ENCODE measurements at places on chromosomes 12 and 14. TPM values are rescaled to one million over a fixed set of nuclear protein-coding genes. Genes with fewer than 3 reads are reported as not detected.

GRCh38 chr14:85250414-85251189 lies 279.3 kb upstream of the FLRT2 start:
- DNase-seq = peak; percentile 70

DNA sequence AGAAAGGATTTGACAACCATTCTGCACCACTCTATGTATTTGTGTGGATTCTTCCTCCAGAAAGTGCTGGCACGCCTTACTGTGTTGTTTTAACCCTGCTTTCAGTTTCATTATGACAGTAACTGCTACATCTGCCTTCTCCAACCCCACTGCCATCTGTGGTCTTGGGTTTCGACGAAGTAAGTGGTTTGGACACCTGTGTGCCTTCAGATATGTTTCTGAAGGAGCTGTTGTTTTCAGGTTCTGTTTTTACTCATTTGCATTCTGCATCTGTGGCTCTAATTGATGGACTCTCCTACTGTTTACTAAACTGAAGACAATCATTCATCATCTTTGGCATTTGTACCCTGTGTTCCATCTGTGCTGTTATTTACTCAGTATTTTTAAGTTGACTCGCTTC lies 4.1 kb downstream of the TSHR start:
- DNase-seq = no peak

- no peak for DNase-seq
Measured at GRCh38 chr12:120652656-120653435, 12.4 kb downstream of the CABP1 start.

DNA sequence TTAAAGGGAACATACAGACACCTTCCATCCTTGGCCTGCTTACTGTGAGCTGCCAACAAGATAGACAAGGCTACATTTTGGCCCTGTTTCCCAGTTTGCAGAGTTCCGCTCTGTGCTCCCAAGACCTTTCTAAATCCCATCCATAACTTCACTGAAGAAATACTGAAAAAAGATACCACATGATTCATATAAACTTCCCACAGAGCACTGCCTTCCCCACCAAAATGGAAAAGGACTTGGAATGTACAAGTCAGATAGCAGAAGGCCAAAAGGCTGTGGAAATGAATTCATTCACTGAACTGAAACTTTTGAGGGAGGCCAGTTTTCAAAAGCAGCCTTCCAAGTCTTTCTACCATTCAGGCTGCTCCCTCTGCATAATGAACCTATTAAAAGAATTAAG lies 29.6 kb downstream of the PDZRN4 start:
- no peak for DNase-seq

DNA sequence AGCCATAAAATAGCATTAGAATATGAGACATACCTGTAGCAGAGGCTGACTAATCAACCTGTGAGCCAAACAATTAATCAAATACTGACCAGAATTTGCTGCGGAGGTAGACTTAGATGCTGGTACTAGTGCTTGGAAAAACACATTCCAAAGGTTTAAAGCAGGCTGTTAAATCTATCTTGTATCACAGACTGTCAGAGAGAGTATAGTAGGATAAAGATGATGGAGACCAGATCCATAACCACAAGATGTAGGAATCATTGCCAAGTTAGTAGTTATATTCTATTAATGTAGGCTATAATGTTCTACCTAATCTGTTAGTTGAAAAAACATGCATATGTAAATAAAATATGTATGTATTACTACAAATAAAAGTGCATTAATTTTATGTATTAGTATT lies 726.2 kb downstream of the SLC6A15 start:
- no peak for DNase-seq

DNA sequence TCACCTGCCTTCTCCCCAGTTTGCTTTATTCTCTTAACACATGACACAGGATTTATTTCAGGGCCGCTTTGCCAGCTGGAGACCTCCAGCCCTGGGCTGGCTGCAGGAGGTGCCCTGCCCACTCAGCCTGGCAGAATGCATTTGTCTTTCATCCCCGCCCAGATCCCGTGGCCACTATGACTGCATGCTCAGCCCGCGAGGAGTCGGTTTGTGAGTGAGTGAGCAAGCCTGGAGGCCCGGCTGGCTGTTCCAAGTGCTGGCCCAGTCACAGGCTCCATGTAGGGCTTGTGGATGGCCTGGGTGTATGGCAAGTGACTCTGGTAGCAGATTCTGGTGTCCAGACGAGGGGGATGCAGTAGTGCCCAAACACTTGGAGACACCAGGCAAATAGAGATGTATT lies 2.1 kb downstream of the TDP1 start:
- no peak for DNase-seq

DNA sequence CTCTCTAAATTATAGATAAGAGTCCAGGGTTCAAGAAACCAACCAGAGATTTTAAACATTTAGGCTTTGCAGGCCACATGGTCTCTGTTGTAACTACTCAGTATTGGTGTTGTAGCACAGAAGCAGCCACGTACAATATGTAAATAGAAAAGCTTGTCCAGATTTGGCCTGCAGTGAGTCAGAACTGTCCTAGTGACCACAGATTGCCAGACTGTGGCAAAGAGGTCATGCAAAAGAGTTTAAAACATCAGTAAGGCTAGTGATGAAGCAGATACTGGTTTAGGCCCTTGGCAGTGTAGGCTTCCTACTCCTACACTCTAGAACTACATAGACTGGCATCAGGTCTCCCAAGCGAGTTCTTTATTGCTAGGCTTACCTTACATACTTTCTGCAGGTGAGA lies 117.6 kb upstream of the GARIN6 start:
- DNase-seq = no peak

DNA sequence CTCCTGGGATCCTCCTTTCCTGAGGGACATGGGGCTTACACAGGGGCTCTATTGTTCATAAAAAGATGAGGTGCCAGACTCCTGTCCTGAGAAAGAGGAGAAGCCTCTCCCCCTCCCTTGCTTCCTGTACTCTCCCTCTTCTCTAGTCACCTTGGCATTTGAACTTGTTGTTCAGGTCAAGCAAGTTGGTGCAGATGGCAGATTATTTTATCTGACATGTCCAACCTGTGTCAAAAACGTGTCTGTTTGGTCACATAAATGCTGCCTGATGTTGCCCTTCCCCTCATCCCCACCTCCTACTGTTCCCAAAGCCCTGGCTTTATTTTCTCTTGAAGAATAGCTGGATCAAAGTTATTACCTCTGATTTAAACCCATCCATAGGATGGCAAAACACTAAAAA lies 154.8 kb downstream of the TMX1 start:
- DNase-seq = no peak

DNA sequence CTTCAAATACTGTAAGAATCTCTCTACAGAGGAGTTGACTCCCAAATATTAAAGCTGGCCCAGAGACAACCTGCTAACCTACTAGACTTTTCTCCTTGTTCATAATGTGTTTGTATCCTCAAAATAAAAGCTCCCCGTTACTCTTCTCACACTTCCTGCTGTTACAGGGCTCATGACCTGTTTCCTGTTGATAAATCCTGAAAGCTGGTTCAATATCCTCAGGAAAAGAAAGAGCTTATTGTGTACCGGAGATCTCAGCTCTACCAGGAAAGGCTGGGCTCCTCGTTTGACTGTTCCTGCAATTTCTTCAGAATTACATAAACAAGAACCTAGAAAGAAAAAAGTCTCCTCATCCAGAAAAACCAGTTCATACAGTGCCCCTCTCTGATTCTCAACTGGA lies 30.8 kb downstream of the CLEC1A start:
- no peak for DNase-seq

GRCh38 chr14:93997916-93998870 lies 1.1 kb downstream of the CCDC197 start:
- DNase-seq = peak; percentile 50

DNA sequence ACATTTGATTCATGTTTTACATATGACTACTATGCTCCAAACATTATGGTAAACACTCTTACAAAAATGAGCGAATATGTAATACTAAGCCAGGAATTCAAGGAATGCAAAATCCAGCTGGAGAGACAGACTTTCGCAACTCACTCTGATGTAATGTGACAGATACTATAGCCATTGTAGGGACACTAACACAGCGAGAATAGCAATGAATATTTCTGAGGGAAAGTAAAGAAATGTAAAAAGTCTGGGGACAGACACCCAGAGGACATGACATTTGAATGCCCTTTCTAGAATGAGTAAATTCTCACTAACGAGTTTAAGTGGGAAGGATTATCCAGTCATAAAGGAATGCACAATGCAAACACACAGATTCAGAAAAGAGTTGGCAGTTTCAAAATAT lies 121.9 kb downstream of the PIK3C2G start:
- DNase-seq = peak; percentile 64

DNA sequence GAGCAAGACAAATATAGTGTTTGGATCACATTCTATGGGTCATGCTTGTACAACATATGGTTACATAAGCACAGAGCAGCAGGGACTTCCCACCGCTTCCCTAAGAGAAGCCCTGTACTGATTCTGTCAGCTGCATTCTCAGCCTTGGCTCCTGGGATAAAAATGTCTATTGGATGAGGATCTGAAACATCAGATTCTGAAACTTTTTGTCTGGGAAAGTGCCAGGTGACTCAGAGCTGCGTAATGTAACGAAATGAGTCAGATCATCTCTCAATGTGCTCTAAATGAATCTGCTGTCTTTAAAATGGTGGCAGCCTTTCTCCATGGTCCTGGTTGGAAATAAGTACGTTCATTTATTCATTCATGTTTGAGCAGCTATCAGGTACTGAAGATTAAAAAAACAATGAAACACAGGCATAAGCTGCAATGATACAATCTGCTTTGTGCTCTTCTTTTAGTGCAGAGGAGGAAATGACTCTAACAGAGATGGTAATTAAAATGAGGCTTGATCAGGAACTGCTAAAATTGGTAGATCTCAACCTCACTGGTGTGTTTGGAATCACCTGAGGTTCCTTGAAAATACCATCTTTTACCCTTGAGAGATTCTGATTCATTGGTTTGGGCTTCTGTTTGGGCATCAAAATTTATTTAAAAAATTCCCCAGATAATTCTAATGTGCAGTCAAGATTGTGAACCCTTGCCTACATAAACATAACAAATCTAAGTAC lies 99.1 kb upstream of the NAP1L1 start:
- DNase-seq = no peak

DNA sequence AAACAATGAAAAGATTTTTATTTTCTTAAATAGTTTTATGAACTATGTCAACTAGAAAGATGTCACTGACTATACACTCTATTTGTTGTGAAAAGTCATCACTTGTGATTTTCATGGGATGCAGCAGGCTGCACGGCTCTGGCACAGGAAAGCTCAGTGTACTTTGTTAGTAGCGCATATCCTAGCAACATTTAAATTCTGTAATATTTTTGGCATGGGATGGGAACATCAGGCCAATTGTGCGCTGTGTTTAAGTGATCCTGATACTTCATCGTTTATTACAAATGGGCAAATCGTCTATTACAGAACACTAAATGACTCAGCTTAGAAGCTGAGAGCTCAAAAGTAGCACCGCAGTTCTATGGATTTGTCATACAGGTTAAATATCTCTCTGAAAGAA lies 60.7 kb upstream of the SAV1 start:
- DNase-seq = no peak

DNA sequence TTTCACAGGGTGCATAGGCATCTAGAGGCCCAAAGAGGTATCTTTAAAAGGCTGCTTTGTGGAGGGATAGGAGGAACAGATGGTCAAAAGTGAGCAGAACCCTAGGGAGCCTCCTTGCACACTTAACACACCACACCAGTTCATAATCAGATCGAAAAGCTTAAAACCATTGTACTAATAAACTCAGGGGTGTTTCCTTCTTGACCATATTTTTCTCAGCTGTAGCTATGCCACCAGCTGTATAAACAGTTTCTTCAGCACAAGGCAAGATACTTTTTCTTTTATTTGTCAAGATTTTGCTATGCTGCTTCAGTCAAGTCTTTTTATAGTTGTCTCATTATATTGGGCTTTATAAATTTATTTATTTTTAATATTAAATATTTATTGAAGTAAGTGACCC lies 88.7 kb downstream of the RIC8B start:
- DNase-seq = no peak

DNA sequence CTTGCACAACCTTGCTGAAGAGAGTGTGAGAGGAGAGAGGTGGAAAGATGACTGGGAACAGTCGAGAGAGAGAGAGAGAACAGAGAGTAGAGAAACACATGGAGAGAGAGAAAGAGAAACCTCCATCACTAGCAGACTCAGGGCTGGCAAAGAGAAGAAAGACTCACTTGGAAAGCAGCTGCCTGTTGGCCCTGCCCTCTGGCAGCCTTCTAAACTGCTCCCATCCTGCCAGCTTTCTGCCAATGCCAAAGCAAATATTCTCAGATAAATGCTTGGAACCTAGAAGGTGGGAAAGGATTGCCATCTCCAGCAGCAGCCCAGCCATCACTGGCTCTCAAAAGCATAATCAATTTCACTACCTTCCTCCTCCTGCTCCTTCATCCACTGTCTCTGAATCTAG lies 107.9 kb upstream of the WSCD2 start:
- DNase-seq = no peak

The GSG1 gene
- not detected for total RNA-seq

The WNT1 gene
- not detected for total RNA-seq

The MSI1 gene
- total RNA-seq = 21.7 TPM

The CLEC14A gene
- total RNA-seq = not detected

The MYH6 gene
- not detected for total RNA-seq

The GLIPR1L1 gene
- total RNA-seq = not detected
